Placental pericyte (primary cell): ENCODE measurements at places on chromosomes 3 and 15. TPM values are rescaled to one million over a fixed set of nuclear protein-coding genes. Genes with fewer than 3 reads are reported as not detected.

Gene ZNF662
- total RNA-seq: 1.1 and 1.3 TPM in 2 replicates

Gene CPN2
- not detected in 2 replicates for total RNA-seq

Gene STARD9
- total RNA-seq: 4.8 and 10.6 TPM in 2 replicates

Gene CRTAP
- 166 and 180 TPM in 2 replicates for total RNA-seq

Gene DAZL
- total RNA-seq: 0.14 TPM in 1 of 2 replicates, not detected in the other

Gene ERC2
- total RNA-seq: under 0.01 TPM in 1 of 2 replicates, not detected in the other

Gene CPLX3
- not detected in 2 replicates for total RNA-seq

Gene P2RY13
- not detected in 2 replicates for total RNA-seq

Gene WNT5A
- 128 and 1,124 TPM in 2 replicates for total RNA-seq

Gene MELTF
- total RNA-seq: 1.7 and 7.9 TPM in 2 replicates

Gene ROBO1
- 46.5 and 141 TPM in 2 replicates for total RNA-seq

Gene ZBED2
- total RNA-seq: 0.14 TPM in 1 of 2 replicates, not detected in the other

Gene NOX5
- 0.14 and 0.22 TPM in 2 replicates for total RNA-seq
